NCI-H1105 treated with DMSO at 0.1 percent for 48 hours (cell line): ENCODE measurements at places on chromosomes 11 and 22.

DNA sequence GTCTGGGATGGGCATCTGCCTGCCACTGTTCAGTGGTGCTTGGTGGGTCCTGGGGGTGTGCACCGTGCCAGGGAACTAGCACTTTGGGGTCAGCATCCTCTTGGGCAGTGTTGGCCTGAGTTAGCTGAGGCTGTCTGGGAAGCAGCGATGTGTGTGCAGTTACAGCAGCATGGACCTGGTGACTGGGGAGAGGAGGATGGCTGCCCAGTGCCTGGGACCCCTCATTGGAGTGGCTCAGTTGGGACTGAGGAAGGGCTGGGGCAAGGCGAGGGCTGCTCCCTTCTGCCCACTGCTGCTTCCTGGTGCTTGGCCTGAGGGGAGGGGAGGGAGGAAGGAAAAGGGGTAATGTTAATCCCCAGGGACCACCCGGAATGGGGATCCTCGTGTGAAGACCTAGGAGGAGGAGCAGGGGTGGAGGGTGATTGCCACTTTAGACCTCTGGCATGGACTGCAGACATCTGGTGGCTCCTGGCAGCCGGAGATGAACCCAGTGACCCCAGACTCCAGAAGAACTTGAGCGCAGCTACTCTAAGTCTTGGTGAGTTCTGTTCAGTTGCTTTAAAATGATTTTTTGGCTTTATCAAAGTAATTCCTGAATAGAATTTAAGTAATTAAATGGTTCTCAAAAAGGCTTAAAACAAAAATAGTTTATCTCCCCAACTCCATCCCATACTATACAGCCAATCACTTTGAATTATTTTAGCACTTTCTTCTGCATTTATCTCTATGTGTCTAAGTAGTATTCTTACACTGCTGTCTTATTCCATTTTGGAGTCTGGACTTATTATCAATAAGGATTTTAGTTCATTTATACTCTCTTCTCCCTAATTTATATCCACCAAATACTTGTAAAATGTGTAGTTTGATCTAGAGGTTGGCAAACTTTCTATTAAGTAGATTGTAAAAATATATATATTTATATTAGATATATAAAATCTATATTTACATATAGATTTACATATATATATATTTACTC, 15.4 kb upstream of the TMEM191C start:
- no peak for DNase-seq

DNA sequence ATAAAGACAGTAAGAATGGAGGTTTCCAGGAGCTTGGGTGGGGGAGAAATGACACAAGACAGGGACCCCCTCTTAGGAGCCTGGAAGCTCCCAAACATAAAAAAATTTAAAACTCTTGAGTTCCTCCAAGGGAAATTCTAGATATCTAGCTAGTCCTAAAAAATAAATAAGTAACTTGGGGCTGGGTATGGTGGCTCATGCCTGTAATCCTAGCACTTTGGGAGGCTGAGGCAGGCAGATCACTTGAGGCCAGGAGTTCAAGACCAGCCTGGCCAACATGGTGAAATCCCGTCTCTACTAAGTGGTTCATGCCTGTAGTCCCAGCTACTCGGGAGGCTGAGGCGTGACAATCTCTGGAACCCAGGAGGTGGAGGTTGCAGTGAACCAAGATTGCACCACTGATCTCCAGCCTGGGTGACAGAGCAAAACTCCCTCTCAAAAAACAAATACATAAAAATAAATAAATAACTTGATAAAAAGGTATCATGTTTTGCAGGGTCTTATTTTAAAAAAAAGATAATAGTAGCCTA, 20.0 kb upstream of the TOP3B start:
- no peak for DNase-seq

DNA sequence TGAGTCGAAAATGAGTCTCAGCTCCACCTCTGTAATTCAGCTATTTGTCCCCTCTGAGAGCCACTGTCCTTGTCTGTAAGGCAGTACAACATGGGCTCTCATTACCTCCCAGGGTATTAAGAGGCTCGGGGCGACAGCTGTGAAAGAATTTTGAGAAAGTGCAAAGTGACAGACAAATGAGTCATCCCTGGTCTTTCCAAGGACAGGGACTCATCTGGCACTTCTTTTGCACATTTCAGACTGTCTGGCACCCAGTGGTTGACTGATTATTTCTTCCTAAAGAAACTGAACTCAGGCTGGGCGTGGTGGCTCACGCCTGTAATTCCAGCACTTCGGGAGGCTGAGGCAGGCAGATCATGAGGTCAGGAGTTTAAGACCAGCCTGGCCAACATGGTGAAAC, 62.1 kb upstream of the ARFGAP3 start:
- DNase-seq = no peak

GRCh38 chr22:46465793-46466192, 71.6 kb downstream of the CELSR1 start:
- DNase-seq = no peak

- DNase-seq = no peak
These were observed 369.4 kb upstream of the ISX start for GRCh38 chr22:34696557-34696956.

DNA sequence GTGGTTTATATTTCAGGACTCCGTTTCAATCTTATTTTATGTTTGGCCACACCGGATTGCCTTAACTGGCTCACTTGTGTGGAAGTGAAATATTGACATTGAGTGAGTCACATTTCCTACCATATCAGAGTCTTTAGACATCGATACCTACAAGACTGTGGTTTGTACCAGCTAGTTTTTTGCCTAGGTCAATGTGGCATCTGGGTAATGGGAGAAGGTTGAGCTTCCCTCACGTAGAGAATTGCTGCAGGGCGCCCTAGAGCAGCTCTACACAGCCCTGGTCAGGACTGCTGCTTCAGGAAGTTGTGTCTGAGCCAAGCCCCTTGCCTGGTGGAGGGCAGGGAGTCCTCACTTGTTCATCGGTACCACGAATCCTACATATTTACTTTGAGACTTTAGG, 1.6 kb downstream of the GRAMD1B start:
- DNase-seq = peak; percentile 31

DNA sequence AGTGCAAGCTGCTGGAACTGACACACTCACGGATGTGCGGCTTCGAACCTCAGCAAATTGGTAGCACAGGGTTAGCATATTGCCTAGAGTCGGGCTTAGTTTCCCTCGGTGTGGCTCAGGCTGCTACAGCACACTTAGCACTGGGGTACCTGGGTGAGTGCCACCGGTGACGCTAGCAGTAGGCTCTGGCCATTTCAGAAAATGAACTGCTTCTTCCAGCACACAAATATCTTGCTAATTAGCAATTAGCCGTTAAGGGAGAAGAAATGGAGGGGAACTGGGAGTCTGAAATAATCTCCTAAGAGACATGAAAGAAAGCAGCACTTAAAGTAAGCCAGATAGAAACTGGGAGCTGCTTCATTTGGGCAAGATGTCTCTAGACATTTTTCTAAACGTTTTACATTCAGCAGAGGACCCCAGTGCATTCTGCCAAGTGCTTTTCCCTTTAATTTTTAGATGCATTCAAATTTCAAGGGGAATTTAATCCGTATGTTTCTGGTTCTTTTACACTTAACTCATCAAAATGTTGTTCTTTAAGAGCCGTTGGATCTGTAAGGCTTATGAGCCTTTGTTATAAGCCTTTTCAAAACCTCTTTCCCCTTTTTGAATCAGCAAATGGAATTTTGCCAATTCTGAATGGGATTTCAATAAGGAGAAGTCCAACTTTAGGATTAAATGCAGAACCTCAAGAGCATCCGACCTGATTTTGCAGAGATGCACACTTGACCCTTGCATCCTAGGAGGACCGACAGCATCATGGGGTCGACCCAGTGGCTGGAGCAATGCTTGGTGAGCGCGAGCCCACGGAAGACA, 708.1 kb downstream of the NTM start:
- DNase-seq = no peak

- DNase-seq = no peak
These were observed 13.4 kb upstream of the HYLS1 start for GRCh38 chr11:125873881-125874555.

DNA sequence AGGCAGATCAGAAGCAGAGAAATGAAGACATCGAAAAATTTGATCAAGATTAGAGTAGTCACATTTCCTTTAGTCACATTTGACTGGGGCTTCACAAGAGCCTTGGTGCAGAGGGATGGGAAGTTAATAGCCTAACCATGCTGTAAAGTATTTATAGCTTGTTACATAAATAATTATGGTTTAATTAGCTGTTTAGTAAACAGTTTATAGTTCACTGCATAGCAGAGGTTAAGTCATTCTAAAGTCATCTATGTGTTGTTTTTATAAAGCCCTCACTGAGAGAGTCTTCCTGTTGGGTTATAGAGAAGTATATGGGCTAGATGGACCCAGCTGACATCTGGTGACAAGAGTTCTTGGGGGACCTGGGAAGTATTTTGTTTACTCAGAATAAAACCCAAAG, 47.1 kb downstream of the INSC start:
- no peak for DNase-seq

DNA sequence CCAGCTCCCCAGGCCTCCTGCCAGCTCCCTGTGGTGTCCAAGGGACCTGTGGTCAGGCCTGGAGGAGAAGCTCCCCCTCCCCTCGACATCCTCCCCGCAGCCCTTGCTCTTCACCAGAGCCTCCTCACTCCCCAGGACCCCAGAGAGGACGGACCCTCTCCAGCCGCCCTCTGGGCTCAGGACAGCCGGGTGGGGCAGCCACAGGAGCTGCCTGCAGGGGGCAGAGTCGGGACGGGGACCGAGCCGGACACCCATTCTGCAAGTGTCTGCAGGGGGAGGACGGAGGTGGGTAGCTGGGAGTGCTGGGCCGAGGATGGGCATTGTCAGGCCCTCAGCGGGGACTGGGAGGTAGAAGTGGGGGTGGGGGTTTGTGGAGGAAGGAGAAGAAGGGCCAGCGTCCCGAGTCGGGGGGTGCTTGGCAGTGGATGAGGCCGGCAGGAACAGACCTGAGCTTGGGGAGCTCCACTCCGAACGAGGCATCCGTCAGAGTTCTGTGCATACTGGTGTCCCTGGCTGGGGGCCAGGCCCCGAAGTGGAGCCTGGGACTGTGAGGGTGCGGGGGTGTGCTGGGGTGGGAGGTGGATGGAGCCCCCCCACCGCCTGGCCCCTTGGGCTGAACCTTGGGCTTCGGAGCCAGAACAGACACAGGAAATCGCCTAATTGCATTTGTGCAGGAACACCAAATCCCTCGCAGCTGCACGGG, 15.2 kb downstream of the PRR33 start:
- no peak for DNase-seq

GRCh38 chr22:24494528-24495364, at the start of gene UPB1:
UPB1 (plus strand) TSS chr22:24495332; CDS start chr22:24495404, 72 bp downstream.
- no peak for DNase-seq

- peak; percentile 78 for DNase-seq
These were observed 26.3 kb downstream of the RGL4 start for GRCh38 chr22:23716811-23717801.

- no peak for DNase-seq
These were observed 1252.2 kb downstream of the JRKL start for GRCh38 chr11:97641988-97642387.
